Activated CD4-positive, alpha-beta T cell treated with anti-CD3 and anti-CD28 coated beads for 24 hours (primary cell): ENCODE measurements at places on chromosomes 2 and 18.

DNA sequence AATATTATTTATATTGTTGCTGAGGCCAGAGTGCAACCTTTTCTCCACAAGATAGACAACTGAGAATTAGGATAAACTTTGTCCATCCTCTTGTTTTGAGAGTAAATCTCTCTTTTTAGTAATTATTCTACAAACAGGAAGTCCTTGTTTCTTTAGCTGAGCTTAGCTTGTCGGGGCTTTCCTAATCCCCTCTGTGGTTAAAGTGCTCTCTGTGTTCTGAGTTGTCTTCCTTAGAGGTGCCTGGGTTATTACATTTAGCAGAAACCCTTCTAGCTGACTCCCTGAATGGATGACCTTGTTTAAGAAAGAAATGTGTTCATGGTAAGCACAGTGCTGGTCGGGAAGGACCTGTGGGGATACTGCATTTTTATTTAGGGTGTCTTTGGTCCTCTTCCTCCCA, 12.7 kb downstream of the USP39 start:
- no peak for DNase-seq

GRCh38 chr2:150484006-150484405, 3.5 kb downstream of the RND3 start:
- DNase-seq: no peak

GRCh38 chr2:152790883-152791282, 72.5 kb downstream of the ARL6IP6 start:
- DNase-seq: no peak

GRCh38 chr2:64374686-64375085, 79.3 kb upstream of the LGALSL start:
- DNase-seq: no peak

GRCh38 chr2:13009027-13009642, 292.4 kb downstream of the TRIB2 start:
- DNase-seq: no peak

DNA sequence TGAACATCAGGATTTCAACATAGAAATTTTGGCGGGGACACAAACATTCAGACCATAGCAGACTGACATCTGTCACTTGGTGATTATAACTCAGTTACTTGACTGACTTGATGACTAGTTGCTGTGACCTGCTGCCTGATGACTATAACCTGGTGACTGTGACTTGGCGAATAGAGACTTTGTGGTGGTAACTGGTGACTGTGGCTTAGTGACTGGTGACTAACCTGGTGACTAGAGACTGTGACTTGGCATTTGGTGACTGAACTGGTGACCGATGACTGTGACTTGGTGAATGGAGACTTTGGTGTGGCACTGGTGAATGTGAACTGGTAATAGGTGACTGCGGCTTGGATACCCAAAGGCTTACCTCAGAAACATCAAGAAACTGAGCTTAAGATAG, 563.1 kb upstream of the FAM98A start:
- DNase-seq: no peak

DNA sequence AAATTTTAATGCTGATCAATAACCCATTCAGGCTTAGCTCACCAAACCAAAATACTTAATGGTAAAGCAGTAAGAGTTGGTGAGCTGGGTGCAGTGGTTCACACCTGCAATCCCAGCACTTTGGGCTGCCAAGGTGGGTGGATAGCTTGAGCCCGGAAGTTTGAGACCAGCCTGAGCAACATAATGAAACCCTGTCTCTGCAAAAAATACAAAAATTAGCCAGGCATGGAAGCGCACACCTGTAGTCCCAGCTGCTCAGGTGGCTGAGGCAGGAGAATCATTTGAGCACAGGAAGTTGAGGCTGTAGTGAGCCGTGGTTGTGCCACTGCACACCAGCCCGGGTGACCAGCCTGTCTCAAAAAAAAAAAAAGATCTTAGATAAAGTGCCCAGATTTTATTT, 35.7 kb upstream of the MPP4 start:
- no peak for DNase-seq

GRCh38 chr2:99648178-99648844, 158.5 kb upstream of the REV1 start:
- DNase-seq: no peak

DNA sequence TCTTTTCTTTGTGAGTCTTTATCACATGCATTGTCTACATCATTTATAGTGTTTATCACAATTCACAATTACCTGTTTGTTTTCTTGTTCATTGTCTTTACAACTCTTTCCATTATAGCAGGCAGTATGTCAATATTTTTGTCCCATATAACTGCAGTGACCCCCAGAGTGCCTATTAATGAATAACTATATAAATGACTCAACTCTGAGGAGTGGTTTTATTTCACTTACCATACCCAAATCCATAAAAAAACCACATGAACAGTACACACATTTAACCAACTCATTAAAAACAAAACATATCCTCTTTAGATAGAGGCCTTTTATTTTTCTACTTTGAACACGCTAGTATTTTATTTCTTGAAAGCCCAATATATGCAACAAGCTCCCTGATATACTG, 1419.1 kb upstream of the NXPH2 start:
- no peak for DNase-seq

- DNase-seq: no peak
Observed at GRCh38 chr2:8217468-8218030, 464.3 kb upstream of the ID2 start.

GRCh38 chr2:189412330-189412953, 28.8 kb upstream of the WDR75 start:
- peak; percentile 39 for DNase-seq

- DNase-seq: no peak
Observed at GRCh38 chr2:166765141-166765540, 123.1 kb upstream of the XIRP2 start.

- DNase-seq: no peak
Observed at GRCh38 chr18:32530947-32531651, 60.4 kb upstream of the GAREM1 start.

GRCh38 chr18:24006712-24007313, 7.7 kb upstream of the TTC39C start:
- DNase-seq: no peak

DNA sequence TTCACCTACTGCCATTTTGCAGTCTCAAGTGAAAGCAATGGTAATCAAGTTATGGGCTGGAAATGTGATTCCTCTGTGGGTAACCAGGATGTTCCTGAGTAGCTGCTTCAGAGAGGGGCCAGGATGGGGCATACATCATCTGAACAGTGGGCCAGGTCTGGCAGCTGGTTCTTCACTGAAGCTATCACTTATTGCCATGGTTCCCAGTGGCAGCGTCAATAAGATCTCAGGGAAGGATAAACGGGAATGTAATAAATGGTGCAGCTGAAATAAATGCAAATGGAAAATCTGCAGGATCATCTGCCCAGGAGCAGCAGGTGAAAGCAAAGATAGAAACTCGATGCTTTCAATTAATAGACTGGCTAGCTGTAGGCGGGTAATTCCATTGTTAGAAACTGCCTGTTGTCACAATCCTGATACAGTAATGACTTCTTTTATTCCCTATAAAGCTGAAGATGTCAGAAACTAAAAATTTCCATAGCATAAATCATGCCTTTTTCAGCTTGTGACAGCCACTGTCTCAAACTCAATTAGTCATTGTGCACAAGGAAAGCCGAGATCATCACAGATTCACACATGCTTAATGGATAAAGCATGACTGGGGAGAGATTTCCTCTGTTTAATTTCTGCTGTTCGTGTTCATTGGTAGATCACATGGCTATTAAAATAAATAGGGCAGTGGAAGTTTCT, 56.2 kb upstream of the CCDC85A start:
- no peak for DNase-seq

- DNase-seq: no peak
Observed at GRCh38 chr2:62175728-62176127, 20.2 kb upstream of the B3GNT2 start.

- DNase-seq: no peak
Observed at GRCh38 chr18:74506448-74507084, 10.4 kb downstream of the CNDP2 start.
